Activated naive CD8-positive, alpha-beta T cell treated with anti-CD3 and anti-CD28 coated beads, Interleukin-2, amount 50 U/mL, for 24 hours (primary cell): ENCODE measurements at places on chromosomes 2 and 18.

GRCh38 chr2:109482361-109482861 lies 131.4 kb downstream of the SEPTIN10 start:
- DNase-seq, result no peak

GRCh38 chr2:27735263-27735904 lies 36.1 kb upstream of the MRPL33 start:
- DNase-seq, result peak; percentile 71

DNA sequence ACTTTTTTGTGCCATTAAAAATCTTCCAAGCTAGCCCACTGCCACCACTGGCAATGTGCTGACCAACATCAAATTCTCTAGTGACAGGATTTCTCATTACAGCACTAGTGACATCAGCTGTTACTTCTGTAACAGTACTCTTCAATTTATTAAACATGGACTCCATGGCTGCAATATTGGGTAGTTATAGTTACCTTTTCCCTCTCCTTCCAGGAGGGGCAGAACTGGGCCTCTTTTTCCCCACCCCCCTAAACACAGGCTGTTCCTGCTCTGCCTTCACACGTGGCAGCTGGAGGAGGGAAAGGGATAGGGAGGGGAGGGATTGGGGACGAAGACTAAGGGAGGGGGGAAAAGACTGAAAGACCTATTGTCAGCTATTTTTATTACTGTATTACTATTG lies 38.1 kb downstream of the TRAK2 start:
- no peak for DNase-seq

GRCh38 chr18:49479381-49480137 lies 7.5 kb downstream of the C18orf32 start:
- DNase-seq, result no peak

- no peak for DNase-seq
These were observed 25.9 kb downstream of the SIGLEC15 start for GRCh38 chr18:45851161-45851925.

- DNase-seq, result peak; percentile 49
These were observed 691 bp downstream of the BIRC6 start for GRCh38 chr2:32357318-32358110.

DNA sequence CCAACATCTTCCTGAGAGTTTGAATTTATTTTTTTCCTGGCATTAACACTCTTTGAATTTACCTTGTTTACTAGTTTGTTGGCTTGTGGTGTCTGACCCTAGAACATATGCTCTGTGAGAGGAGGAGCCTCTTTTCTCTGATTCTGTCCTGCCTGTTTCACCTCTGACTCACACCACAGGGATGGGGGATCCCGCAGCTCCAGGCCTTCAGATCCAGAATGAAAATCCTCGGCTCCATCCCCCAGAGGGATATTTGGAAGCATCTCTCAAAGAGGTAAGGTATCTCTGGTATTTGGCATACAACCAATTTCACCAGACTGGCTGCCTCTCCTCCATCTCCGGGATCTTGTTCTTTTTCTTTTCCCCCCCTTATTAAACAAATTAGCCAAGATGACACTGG lies 104.7 kb downstream of the GPR39 start:
- no peak for DNase-seq

- DNase-seq, result no peak
These were observed 20.9 kb downstream of the SGPP2 start for GRCh38 chr2:222445227-222445626.

DNA sequence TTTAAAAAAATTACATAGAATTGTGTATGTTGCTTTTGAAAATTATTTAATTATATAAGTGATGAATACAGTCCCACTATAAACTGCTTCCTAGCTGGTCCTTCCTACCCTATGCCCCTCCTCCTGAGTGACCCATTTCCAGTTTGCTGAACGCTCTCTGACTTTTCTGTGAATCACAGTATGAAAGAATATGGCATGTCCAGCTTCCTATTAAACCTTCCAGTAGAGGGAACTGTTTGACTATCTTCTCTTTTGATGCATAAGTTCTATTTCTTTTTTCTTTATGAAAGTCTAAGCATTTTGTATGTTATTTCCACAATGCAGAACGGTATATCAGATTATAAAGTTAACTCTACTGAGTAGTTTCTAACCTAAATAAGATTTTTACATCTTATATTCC lies 41.3 kb downstream of the PSMG2 start:
- DNase-seq, result no peak

- DNase-seq, result no peak
These were observed 96.2 kb downstream of the RAD51AP2 start for GRCh38 chr2:17422061-17422460.

- no peak for DNase-seq
These were observed 159.7 kb upstream of the CCDC195 start for GRCh38 chr2:224875841-224876240.

- DNase-seq, result no peak
These were observed 36.1 kb upstream of the SPTBN1 start for GRCh38 chr2:54419855-54420523.

DNA sequence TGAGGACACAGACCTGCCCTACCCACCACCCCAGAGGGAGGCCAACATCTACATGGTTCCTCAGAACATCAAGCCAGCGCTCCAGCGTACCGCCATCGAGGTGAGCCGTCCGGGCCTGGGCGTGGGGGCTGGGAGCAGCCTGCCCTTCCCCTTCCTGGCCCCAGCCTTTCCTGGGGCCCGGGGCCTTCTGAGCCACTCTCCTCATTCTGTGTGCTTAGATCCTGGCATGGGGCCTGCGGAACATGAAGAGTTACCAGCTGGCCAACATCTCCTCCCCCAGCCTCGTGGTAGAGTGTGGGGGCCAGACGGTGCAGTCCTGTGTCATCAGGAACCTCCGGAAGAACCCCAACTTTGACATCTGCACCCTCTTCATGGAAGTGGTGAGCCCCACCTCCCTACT lies 157.9 kb downstream of the DYSF start:
- no peak for DNase-seq

DNA sequence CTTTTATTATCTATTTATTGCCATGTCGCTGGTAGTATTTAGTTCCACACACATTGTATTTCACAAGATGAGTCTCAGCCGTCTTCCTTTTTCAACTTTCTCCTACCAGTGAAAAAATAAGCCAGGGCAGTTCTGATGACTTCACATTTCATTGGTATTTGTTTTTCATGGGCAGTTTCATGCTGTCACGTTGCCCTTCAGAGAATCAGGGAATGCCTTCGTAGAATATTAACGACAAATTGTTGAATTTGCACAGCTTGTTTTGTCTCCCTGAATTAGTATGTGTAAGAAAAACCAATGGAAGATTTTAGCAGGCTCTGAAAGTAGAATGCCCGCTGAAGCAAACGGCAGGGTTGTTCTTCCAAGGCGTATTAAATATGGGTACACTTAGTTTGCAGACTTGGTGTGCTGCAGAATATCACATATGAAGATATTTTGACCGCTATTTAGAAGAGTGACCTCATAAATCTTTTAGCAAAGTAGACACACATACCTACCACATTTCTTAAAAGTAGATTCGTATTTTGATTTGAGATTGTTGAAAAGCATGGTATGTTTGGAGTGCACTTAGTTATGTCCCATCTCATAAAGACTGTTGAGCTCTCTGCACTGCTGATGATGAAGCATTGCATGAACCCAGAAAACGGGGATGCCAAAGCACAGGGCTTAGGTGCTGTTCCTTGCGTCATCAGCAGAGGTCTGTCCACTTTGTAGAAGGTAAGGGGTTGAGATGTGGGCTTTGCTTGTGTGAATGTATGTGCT lies 2.9 kb downstream of the NEDD4L start:
- no peak for DNase-seq

- peak; percentile 38 for DNase-seq
These were observed 1.4 kb downstream of the MBD2 start for GRCh38 chr18:54222922-54223567.

- DNase-seq, result no peak
These were observed 679.7 kb downstream of the NYAP2 start for GRCh38 chr2:226079196-226079595.

GRCh38 chr2:85887566-85888019 lies 1.2 kb downstream of the ST3GAL5 start:
- DNase-seq, result peak; percentile 52

- no peak for DNase-seq
These were observed 19.2 kb upstream of the GNAL start for GRCh38 chr18:11669948-11670275.

DNA sequence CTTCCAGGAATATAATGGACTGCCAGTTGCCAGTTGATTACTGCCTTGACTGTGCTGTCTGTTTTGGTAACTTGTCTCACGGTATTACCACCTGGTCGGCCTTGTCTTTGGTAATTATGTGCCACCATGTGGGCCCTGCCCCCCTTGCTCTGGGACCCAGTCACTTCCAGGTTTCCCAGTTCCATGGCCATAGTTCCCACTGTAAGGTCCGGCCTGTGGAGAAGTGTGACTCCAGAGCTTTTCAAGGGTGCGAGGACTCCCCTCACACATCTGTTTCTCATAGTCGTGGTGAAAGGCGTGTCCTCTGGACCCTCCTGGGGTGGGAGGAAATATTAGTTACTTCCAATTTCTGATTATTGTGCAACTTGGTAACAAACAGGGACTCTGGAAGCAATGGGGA lies 150.5 kb downstream of the SEPTIN10 start:
- no peak for DNase-seq

- no peak for DNase-seq
These were observed 22.3 kb downstream of the CUL3 start for GRCh38 chr2:224562831-224563230.

DNA sequence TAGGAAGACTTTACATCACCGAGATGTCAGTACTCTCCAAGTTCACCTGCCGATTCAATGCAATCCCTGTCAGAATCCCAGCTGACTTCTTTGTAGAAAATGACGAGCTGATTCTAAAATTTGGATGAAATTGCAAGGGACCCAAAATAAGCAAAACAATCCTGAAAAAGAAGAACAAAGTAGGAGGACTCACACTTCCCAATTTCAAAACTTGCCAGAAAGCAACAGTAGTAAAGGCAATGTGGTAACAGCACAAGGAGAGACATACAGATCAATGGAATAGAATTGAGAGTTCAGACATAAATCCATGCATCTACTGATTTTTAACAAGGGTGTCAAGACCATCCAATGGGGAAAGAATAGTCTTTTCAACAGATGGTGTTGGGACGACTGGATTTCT lies 52.2 kb downstream of the SMAD7 start:
- DNase-seq, result no peak

GRCh38 chr2:237326266-237327171 lies 87.4 kb downstream of the COL6A3 start:
- no peak for DNase-seq

GRCh38 chr18:49645841-49646351 lies 84.0 kb downstream of the LIPG start:
- no peak for DNase-seq

DNA sequence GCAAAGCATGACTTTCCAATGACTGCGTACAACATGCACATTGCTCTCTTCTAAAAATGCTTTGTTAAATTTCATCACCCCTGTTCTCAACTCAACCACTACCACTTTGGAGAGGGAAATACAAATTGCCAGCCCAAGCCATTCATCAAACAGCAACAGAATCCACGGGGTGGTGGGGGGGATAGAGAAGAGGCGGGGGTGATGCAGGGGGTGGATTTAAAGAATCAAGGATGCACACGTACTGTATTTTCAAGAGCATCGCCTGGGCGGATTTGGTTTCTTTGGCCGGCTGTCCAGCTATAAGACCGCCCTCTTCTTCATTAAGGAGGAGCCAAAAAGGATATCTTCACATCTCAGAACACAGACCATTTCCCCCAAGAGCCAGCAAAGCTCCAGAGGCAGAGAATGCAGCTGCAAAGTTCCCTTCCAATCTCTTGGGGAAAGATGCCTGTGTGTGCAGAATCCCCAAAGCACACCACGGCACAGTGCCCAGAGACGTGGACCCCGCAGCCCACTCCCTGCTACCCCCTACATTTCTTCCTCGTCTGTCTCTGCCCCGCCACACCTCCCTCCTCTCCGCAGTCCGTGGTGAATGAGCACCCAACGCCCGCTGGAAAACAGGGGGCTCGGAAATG lies 977 bp downstream of the SLC8A1 start:
- DNase-seq, result no peak

GRCh38 chr2:232833830-232834229 lies 36.2 kb upstream of the SNORC start:
- DNase-seq, result no peak

GRCh38 chr2:170816504-170817092 lies at the start of gene GAD1:
Gene GAD1 (plus strand): TSS chr2:170816887. CDS start chr2:170818592, 1,705 bp downstream.
- DNase-seq, result peak; percentile 71

GRCh38 chr18:78650926-78651325 lies 328.7 kb upstream of the SALL3 start:
- no peak for DNase-seq

- DNase-seq, result no peak
These were observed 5.0 kb downstream of the DLX1 start for GRCh38 chr2:172090044-172090961.

GRCh38 chr2:23145460-23145859 lies 239.5 kb upstream of the KLHL29 start:
- DNase-seq, result no peak

DNA sequence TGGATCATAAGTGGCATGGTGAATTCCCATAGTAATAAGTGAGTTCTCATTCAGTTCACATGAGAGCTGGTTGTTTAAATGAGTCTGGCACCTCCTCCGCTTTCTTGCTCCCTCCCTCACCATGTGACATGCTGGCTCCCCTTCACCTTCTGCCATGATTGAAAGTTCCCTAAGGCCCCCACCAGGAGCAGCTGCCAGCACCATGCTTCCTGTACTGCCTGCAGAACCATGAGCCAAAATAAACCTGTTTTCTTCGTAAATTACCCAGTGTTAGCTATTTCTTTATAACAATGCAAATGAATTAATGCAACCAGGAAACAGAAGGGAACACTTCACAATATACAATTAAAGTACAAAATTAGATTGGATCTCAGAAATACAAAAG lies 257.0 kb downstream of the MREG start:
- no peak for DNase-seq

DNA sequence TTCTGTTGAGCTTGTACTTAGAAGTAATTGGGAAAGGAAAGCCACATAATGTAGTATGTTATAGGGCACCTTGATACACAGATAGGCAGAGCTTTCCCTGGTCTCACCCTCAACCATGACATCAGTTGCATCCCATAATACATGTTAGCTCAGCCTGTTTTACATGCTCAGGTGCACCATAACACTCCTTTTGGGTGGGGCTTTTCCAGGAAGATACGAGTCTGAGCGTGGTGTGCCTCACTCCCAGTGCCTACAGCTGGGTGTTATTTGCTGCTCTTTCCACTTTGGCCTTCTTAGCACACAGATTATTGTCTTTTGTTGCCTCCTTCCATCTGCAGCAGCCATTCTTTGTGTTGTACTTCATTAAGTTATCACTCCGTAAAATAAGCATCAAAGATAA lies 11.9 kb downstream of the TTC39C start:
- no peak for DNase-seq

DNA sequence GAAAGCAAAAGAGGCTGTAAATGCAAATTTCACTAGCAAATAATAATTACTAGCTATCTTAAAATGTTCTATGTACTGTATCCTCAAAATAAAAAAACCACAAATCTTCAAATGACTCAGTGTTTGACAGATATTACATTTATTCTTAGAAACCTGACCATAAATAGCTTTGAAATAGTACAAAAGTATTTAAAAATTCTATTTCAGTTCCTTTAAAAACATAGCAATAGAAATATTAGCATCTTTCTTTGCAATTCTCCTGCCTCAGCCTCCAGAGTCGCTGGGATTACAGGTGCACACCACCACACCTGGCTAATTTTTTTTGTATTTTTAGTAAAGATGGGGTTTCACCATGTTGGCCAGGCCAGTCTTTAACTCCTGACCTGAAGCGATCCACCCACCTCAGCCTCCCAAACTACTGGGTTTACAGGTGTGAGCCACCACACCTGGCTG lies 50.6 kb downstream of the MSH6 start:
- DNase-seq, result no peak

- DNase-seq, result no peak
These were observed 11.4 kb downstream of the MROH2A start for GRCh38 chr2:233789554-233789953.

- no peak for DNase-seq
These were observed 41.4 kb downstream of the PKP4 start for GRCh38 chr2:158498043-158498748.
